Cortex of kidney (tissue), 1 donor: ENCODE measurements at places on chromosomes 12 and 14.

- DNase-seq: no peak
These were observed 25.2 kb downstream of the PRDM4 start for GRCh38 chr12:107735763-107736162.

- DNase-seq: no peak
These were observed 147.7 kb downstream of the CALM1 start for GRCh38 chr14:90544566-90544965.

DNA sequence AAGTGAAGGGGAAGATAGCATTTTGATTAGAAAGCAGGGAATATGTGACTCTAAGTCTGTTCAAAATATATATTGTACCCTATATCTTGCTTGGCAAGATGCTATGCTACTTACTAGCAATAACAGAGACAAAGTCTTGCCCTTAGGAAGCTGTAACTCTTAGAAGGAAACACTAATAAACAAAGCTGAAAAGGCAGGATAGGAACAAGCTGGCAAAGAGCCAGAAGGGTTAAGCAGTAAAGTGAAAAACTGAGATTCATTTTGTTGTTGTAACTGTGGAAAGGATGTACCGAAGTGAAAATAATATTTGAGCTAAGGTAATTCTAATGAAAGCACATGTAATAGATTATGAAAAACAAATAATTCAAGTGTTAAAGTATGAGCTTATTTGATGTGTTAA is 527.1 kb upstream of the FLRT2 start:
- no peak for DNase-seq

- no peak for DNase-seq
These were observed 29.6 kb upstream of the TBPL2 start for GRCh38 chr14:55470025-55470424.

GRCh38 chr12:94792693-94793092 is 142.3 kb upstream of the TMCC3 start:
- DNase-seq: no peak
